ENCODE measurements at places on chromosomes 6 and 20.

GRCh38 chr20:24968278-24968800 lies 19.3 kb downstream of the CST7 start:
- DNase-seq: no peak

- DNase-seq: no peak
Measured at GRCh38 chr20:49751397-49751736, 37.7 kb upstream of the B4GALT5 start.

DNA sequence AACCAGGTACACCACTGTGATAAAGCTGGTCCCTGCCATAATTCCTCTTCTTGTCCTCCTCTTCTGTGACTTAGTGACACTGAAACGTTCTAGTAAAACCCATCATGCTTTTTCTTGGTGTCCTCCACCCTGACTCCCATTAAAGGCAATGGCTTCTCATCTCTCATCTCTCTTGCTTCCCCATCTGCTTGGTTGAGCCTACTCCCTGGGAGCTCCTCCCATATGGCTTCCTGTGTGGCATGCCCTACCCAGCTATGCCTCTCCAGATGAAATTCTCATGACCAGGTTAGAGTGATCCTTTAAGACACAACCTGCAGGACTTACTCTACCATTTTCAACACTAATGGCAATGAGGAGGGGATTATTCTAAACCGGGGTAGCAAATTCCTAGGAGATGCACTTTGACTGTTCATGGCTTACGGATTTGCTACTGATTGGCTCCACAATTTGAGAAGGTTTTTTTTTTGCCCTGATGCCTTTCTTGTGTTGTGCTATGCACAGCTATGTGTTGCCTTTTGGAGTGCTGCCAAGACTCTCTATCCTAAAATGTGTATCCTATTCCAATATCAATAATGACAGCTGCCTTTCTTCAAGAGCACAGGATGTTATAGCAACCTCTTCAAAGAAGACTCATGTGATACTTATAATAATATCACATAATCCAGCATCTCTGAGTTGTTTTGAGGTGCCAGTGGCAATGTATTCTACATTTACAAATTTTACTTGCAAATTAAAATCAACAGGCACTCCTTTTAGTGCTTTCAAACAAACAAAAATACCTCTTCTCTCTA lies 6.1 kb downstream of the SIRPG start:
- no peak for DNase-seq

DNA sequence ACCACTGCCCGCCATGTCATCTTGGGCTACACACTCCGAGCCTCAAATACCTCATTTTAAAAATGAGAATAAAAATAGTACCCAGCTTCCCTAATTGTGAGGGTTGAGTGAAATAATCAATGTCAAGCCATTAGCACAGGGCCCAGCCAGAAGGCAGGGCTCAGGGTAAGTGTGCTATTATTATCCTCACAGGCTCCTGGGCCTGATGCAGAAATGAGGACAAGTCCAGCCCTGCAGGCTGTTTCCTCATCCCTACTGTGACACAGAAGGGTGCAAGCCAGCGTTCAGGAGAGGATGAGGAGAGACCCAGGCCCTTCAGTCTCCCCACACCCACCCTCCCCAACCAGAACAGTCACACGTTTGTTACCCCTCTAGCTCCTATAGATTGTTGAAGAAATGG lies 4.0 kb downstream of the DLK2 start:
- no peak for DNase-seq

DNA sequence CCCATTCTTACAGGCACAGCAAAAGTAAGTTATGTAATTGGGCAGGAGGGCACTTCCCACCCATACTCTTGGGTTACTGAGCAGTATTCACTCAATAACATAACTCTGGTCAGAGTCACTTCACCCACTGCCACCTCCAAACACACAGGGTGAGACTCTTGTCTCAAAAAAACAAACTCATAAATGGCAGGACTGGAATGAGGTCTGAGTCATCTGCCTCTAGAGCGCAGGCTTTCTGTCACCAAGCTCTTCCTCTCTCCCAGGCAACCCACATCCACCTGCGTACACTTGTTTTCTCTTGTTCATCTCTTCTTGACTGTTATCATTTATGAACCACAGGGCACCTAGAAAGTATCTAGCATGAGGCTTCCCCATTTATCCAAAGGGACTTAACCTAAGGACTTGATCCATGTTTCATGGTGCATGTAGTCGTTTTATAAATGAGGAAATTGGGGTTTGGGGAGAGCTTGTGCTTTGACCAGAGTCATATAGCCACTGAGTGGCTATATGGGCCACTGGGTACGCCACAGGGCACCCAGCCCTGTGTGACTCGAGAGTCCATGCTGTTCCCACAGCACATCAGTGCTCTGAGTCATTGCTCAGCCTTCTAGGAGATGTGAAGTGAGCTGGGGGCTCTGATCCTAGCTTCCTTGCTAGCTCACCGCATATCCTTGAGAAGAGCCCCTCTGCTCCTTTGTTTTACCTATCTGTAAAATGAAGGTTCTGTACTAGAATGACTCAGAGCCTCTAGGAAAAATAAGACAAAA lies 22.4 kb downstream of the C20orf173 start:
- peak; percentile 19 for DNase-seq

DNA sequence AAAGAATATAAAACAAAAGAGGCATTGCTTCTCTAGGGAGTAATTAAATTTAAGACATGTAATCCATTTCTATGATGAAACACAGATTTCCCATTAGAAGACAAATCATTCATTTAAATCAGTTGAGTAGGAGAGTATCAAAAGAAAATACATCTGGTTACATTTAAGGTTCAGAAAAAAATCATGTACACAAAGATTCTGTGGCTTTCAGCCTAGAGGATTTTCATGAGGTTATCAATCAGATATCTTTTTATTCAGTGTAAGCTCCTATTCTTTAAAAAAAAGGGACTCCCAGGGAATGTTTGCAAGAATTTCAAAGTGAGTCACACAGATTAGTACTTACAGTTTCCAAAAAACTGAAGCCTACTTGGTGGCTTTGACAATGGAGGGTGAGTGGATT lies 24.9 kb downstream of the COL21A1 start:
- peak; percentile 65 for DNase-seq

- no peak for DNase-seq
Measured at GRCh38 chr20:44698351-44698750, 16.8 kb upstream of the CCN5 start.
